Fibroblast of pulmonary artery (primary cell): ENCODE measurements at places on chromosomes 1 and 21.

DNA sequence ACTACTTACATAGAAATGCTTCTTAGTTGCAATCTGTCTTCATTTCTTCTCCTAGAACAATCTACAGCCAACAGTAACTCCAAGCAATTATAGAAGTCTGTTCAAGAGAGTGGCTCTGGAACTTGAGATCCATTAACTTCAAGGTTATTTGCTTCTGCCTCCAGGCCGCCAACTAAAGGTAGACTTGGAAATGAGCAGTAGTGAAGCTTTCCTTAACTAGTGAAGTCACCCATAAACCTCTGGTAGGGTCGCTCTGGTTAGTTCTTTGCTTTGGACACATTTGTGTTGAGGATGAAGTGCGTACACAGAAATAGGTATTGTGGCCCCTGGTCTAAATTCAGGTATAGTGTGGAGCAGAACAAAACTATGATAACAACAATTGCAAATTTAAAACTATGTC lies 809.9 kb upstream of the RGS18 start:
- no peak for DNase-seq

GRCh38 chr21:28454564-28455252 lies 538.0 kb downstream of the LTN1 start:
- no peak for DNase-seq

- DNase-seq: no peak
Measured at GRCh38 chr1:176785056-176785455, 322.1 kb downstream of the PAPPA2 start.

DNA sequence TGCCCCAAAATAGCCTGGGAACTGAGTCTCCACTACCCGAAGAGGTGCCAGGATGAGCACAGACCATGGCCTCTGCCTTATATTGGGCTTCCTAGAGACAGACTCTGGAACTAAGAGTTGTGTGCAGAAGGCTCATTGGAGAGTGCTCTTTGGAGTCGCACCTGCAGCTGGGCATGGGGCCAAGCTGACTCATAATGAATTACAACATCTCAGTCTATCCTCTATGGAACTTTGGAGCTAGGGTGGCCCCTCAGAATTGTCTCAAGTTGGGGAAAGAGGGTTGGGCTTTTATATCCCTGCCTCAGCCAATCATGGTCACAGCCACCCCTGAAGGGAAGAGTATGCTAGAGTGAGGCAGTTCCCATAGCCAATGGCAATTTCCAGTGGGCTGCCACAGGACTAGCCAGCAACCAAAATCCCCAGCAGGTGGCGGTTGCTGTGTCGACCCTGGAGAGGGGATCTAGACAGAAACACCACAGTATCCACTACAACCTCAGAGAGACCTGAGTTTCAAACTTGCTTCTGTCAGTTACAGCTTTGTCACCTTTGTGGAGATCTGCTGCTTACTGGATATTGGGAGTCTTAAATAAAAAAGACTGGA lies 93.8 kb downstream of the DMRTA2 start:
- no peak for DNase-seq

DNA sequence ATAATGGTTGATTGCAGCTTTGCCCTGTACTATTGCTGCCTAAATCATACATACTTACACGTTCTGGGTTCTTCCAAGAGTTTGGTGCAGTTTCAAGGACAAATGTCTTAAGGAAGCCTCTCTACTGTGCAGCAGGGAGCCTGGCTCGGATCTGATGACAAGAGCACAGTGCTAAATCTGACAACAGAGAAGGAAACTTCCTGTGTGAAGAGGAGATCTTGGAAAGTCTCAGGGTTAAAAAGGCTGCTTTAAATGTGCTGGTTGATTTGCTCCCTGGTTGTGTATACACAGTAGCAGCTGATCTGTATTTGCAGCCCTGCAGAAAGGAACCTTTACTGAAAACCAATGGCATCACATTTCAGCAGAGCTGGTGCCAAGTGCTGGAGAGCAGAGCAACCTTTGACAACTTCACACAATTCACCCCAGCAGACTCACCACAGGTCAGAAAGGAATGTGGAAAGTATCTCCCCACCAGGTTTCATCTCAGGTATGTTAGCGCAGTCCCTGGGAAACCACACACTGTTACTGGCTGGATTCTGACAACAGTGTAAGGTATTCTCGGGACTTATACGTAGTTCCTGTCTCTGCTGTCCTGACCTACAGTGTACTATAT lies 355.0 kb upstream of the ESRRG start:
- no peak for DNase-seq

GRCh38 chr1:209597499-209597898 lies 14.0 kb downstream of the CAMK1G start:
- no peak for DNase-seq

- no peak for DNase-seq
Measured at GRCh38 chr1:68101829-68102228, 51.4 kb upstream of the DIRAS3 start.

- DNase-seq: peak; percentile 59
Measured at GRCh38 chr1:225642177-225642576, 10.7 kb downstream of the ENAH start.

DNA sequence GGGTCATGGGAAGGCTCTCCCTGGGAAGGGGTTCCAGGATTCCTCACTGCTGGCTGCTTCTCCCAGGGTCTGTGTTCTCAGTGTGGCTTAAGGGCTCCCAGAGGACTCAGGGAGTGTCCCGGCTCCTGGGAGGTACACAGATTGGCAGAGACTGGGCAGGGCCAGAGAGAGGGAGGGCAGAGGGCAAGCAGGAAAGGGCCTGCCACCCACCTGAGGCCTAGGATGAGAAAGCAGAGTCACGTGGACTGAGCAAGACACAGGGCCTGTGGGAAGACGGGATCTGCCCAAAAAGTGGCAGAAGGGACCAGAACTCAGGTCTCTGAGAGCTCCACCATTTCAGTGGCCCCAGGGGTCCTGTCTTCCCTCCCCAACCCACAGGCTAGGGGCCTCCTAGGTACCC lies 871 bp downstream of the SLFNL1 start:
- DNase-seq: no peak
